Activated naive CD4-positive, alpha-beta T cell treated with anti-CD3 and anti-CD28 coated beads, Interleukin-2, amount 50 U/mL, for 72 hours (primary cell): ENCODE measurements at places on chromosomes 4 and X.

DNA sequence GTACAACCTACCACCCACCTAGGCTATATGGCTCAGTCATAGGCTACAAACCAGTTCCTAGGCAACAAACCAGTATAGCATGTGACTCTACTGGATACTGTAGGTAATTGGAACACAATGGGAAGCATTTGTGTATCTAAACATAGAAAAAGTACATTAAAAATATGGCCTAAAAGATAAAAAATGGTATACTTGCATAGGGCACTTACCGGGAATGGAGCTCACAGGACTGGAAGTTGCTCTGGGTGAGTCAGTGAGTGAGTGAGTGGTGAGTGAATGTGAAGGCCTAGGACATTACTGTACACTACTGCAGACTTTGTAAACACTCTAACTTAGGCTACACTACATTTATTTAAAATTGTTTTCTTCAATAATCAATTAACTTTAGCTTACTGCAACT is 139.2 kb upstream of the RBPJ start:
- no peak for DNase-seq

- DNase-seq: no peak
Measured at GRCh38 chr4:126890994-126891393, 741.8 kb upstream of the INTU start.

DNA sequence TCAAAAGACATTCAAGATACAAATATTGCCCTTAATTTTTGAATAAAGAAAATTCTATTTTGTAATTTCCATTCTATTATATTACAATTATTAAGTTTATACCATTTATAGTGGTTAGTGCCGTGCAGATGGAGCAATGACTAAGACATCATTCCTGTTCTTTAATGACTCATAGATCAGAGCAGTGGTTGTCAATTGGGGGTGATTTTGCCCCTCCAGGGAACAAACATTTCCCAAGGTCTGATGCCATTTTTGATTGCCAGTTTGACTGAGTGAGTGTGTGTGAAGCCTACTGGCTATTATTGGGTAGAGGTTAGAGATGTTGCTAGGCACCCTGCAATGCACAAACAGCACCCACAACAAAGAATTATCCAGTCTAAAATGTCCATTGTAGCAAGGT is 97.9 kb upstream of the DDIT4L start:
- DNase-seq: no peak

GRCh38 chr4:145315811-145316225 is 135.4 kb upstream of the OTUD4 start:
- DNase-seq: no peak

- DNase-seq: no peak
Measured at GRCh38 chr4:45663003-45663402, 460.9 kb downstream of the GABRG1 start.

DNA sequence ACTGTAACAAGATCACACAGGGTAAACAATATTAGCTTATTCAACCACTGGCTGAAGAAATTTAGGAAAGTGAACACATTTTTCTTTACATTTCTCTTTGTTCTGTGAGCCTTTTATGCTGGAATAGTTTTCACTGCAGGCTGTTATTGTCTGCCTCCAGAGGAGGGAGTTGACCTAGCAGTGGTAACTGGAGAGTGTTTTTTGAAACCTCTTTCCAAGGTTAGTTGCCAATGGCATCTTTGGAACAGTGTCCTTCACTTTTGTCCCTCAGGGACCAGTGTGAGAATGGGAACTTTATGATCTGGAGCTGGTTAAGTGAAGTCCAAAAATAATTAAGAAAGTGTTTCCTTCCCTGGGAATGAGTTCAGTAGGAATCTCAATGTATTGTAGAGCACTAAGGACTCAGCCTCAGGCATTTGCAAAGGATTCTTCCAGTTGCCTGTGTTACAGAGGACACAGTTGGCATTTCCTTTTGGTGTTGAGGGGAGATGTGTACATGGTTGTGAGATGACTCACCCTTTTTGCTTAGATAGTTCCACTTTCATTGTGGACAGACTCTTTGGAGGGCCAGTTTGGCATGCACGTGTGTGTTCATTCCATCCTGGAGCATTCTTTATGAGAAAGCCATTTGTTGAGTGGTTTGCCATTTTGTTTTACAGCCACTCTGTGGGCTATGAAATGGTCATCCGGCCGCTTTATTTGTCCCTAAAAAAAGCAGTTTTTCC is 61.3 kb downstream of the AR start:
- no peak for DNase-seq

DNA sequence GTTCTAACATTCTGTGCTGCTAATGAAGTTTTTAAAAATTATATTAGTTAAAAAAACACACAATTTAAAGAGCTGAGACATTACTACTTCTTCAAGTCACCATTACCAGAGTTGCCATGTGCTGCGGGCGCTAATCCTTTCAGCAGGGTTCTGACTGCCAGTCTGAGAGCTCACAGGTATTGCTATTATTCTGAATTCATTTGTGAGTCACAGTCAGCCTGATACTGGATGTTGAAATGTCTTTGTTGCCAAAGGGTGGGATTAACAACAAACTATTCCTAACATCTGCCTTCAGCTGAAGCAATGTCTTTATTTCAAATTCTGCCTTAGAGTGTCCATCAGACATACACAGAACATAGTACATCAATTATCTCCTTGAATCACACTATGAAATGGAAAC is 197.1 kb upstream of the FGF13 start:
- DNase-seq: no peak

- no peak for DNase-seq
Measured at GRCh38 chr4:118284169-118284568, 68.6 kb downstream of the PRSS12 start.

DNA sequence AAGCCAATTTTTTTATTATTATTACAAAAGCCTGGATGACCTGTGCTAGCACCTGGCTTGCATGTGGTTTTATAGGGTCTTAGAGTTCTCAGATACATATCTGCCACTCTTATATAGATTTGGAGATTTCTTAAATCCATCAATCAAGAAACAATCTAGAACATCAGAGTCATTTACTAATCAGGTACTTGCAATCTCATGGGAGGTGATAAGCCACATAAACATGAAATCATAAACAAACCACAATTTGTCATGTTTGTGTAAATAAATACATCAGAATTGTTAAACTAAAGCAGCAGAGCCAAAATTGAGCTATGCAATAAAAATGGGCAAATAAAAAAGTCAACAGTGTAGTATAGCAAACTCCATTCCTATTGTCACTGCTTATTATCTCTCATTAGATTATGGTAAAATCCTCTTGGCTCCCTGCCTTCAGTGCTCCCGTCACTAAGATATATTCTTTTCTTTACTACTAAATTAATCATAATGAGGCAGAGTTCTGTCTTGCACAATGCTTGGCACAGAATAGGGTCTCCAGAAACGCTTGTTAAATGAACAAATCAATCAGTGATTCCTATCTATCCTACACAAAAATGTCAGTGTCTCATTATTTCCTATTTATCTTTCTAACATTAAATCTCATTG is 108.7 kb upstream of the TTC29 start:
- DNase-seq: no peak

DNA sequence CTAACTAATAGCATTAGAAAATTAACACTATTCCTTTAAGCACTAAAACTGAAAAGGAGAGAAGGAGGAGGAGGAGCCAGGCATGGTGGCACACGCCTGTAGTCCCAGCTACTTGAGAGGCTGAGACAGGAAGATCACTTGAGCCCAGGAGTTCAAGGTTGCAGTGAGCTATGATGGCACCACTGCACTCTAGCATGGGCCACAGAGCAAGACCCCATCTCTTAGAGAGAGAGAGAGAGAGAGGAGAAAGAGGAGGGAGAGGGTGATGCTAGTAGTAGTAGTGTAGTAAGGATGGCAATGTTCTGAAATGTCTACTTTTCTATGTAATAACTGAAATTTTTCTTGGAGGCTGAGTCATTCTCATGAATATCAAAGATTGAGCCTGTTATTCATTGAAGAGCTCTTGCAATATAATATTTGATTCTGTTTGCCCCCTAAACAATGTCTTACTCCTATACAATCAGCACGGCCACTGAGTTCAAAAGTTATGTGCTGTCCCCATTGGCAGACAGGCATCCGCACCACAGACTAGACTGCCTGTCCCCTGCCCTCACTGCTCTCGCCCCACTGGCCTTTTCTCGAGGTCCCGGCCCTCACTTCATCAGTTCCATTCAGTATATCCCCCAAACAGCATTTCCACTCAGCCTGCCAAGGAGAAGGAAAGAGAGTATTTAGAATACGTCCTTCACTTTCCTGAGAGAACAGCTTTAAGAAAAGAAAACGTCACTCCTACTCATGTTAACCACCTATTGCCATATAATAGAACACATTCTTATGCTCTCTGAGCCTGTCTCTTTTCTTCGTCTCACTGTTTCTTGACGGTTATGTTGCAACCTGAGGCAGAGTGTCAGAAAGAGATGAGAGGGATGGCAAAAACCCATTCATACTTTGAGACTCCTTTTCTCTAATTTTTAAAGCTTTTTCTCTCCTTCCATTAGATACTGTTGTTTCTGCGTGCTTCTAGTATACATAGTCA is 238.1 kb downstream of the PALLD start:
- DNase-seq: no peak

DNA sequence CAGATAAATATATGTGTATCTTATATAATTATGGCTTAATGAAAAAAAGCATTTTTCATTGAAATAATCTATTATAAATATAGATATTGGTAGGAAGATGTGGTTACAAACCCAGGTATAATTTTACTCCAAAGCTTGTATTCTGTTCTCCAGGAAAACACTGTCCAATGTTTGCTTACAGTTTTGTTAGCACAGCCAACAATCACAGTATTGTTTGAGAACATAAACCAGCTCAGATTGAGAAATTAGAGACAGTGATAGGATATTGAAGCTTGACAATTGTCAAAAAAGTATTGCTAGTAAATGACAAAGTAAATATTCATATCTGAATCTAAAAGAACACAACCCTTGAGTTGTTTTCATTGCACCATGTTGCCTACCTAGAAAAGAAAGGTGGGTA is 228.8 kb downstream of the ADGRL3 start:
- DNase-seq: no peak

DNA sequence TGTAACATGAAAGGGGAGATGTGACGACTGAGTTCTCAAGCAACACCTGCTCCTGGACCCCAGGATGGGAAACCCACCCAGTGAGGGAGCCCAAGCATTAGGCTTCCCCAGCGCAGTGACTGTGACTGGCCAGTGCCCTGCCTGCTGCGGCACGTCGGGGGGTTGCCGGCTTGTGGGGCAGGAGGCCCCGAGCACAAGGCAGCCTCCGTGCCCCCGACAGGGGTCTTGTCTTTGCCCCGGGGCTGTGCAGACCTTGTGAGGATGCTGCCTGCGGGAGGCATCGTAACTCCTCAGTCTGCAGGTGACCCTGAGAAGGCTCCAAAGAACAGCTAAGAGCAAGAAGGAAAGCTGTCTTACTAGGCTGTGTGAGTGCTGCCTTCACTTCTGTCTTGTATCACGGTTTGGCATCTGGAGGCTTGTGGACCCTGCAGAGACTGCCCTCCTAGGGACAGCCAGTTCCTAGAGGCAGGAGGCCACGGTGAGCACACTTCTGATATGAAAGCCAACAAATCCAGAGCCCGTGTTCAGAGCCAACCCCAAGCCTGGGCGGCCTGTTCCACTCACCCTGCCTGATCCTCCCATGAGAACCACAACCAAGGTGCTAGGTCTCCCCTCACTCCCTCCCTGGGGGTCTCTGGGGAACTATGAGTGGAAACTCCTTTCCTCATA is 47.7 kb downstream of the FGFRL1 start:
- no peak for DNase-seq

- no peak for DNase-seq
Measured at GRCh38 chr4:111283066-111283677, 660.3 kb upstream of the PITX2 start.

DNA sequence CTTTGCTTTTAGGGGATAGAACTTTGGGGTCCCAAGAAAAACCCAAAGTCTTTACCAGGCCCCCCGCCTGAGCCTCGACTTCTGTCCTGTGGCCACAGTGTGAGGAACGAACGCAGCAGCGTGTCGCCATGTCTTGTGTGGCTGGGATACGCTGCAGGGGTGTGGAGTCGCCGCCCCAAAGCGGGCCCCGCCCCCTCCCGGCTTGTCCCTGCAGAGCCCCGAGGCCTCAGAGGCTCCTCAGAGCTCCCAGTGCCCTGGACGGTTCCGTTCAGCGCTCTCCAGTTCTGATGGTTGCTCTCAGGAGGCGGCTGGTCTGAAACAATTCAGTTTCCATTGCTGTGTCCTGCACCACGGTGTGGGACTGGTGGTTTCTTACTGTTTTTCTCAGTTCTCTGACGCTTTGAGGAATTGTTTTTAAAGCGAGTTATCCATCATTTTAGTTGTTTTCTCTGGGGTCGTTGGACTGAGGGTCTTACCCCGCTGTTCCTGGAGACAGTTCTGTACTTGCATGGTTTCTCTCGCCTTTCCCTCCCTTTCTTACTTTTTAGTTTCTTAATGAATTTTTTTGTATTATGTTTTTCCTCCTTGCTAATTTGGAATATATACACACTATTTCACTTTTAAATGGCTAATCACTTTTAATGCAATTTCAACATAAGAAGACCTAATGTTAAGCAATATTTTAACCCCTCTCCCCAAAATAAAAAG is 1.6 kb upstream of the IDUA start:
- peak; percentile 78 for DNase-seq

GRCh38 chrX:5979338-5979737 is 249.3 kb downstream of the NLGN4X start:
- DNase-seq: no peak

GRCh38 chr4:105909787-105910281 is 14.6 kb downstream of the NPNT start:
- no peak for DNase-seq

GRCh38 chrX:38796946-38797345 is 4.3 kb upstream of the MID1IP1 start:
- no peak for DNase-seq

GRCh38 chrX:16014171-16014570 is 109.2 kb upstream of the GRPR start:
- DNase-seq: no peak
